Ammon's horn (tissue), 1 donor: ENCODE measurements at places on chromosomes 5 and 9.

DNA sequence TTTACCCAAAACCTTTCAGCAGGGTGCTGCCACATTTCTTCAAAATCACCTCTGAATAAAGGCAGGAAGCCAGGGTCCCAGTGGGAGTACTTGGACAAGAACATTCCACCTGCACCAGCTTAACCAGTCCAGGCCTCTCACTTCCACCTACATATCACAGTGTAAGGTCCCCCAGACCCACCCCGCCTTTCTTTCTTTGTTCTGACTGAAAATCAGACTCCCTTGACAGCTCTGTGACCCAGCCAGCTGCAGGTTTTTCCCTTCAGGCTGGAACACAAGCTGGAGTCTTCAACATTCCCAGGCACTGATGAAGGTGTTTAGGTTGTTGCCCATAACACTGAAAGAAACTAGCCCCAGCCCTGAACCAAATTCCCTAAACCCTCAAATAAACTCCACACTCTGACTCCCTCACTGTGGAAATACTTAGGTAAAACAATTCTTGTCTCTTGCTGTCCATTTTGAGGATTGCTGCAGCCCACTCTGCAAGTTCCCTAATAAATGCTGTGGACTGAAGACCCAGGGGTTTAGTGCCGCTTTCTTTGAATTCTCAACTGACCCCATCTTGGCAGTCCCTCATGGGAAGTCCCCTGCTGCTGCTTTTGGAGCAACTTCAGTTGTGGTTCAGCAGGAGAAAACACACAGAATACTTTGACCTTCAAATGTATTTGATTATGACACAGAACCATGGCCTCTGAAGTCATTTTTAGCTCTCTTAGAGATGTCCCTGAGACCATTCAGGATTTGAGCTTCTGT is 24.8 kb downstream of the P4HA2 start:
- DNase-seq, result no peak

DNA sequence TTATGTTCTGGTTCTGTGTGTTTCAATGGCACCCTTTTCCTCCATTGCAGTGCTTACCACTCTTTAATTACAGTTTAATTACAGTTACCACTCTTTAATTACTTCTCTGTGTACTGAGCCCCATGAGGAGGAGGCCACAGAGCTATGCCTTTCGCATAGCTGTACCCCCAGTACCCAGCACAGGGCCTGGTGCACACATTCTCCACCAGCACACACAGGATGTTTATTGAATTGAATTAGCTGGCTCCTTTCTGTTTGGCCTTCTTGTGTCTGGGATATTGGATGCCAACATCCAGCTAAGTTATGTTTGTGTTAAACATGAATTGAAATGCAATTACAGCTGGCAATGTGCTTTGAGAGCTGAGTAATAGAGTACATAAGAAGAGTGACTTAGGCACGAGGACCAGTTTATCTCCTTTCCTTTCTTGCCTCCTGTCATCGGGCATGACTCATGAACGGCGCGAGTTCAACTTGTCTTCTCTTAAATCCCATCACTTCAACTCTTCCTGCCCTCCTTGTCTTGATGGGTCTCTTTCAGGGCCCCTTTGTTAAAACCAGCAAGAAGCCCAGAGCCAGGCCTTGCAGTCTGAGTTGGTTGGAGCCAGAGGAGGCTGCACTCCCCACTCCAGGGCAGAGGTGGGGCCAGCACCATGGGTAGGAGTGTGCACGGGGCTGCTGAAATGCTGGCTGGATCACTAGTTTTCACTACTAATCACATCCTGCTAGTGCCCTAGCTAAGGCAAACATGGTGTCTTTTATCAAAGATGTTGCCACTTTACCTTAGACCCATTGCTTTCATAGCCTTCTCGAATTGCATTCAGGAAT is 37.4 kb downstream of the MVB12B start:
- DNase-seq, result no peak

DNA sequence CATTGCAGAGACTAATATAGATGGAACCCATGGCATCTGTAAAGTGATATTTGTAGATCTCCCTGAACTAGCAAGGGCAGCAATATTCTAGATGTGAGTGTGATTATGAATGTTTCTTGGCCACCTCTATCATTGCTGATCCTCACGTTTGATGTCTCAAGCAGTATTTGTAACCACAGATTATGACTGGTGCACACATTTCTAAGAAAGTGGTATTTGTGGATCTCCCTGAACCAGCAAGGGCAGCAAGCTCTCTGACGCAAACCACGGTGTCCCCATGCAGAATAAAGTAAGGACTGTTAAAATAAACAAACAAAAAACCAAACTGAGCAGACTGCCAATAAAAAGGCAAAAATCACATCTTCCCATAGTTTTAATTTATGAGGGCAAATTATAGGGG is 301.3 kb downstream of the CSNK1G3 start:
- no peak for DNase-seq

DNA sequence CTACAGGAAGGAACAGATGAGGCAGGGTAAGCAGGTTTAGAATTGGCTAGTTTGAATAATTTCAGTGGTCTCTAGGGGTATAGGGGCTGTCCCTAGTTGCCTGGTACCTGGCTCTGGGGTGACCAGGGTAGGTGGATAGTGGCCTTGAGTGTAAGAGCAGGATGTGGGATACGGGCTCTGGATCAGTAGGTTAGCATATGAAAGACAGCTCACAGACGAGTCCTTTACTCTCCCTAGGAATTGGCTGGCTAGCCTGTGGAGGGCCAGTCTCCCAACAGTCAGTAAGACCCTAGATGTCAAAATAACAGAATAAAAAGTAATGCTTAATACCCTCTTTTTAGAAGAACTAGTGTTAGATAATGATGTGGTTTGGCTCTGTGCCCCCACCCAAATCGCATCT is 16.6 kb upstream of the C9orf152 start:
- DNase-seq, result no peak

DNA sequence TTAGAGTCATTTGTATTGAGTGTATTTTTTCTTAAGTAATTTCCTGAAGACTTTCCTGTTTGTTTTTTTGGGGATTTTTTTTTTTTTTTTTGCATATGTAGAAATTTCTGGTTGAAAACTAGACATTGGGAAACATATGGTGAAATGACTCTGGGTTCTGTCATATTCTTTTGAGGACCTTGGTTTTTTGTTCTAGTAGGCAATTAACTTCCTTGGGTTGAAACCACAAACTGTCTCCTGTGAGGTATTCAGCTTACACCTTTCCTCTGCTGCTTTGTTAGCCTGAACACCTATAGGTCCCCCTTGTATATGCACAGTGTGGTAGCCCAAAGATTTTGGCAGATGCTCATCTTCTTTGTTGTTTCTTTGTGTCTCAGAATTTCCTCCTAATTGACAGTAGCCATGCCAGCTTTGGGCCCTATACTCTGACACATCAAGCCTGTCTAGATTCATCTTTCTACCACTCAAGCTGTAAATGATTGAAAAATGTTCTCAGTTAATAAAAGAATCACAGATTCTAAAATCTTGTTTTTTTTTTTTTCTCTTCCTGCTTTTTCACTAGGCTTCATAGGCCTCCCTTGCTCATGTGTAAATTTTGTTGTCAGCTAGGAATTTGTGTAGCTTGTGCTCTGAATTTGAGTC is 140.6 kb downstream of the COMMD10 start:
- DNase-seq, result no peak

GRCh38 chr9:86974421-86974820 is 27.1 kb upstream of the GAS1 start:
- DNase-seq, result no peak

DNA sequence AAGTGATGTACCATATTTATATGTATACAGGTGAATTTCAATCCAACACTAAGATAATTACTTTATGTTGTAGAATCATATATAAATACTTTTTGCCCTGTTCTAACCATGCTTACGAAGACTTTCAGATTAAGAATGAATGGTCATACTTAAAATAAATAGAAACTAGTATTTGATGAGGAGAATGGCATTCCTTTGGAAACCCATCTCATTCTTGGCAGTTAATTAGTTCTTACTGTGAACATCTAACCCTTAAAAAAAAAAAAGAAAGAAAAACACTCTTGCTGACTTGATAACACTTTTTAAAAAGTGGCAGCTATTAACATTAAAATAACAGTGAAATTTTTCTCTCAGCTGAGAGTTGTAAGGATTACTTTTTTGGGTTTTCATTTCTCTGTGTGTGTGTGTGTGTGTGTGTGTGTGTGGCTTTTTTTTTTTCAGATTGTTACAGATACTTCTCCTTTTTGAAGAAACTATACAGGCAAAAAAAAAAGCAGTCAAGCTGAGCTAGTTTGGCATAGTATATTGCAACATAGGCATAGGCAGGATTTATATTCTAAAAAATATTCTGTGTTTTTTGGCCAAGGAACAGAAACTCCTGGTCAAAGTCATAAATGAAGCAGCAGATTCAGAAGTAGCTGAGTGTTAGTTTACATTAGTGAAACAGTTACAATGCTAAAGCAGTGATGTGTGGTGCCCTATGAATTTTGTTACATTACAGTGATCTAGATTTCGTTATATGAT is 163.5 kb downstream of the CD180 start:
- DNase-seq, result no peak

GRCh38 chr5:25975885-25976284 is 1062.5 kb downstream of the CDH9 start:
- no peak for DNase-seq
